ENCODE measurements at places on chromosomes 11 and 22.

- DNase-seq, result no peak
These were observed 148.7 kb downstream of the OR4C45 start for GRCh38 chr11:50181334-50181733.

DNA sequence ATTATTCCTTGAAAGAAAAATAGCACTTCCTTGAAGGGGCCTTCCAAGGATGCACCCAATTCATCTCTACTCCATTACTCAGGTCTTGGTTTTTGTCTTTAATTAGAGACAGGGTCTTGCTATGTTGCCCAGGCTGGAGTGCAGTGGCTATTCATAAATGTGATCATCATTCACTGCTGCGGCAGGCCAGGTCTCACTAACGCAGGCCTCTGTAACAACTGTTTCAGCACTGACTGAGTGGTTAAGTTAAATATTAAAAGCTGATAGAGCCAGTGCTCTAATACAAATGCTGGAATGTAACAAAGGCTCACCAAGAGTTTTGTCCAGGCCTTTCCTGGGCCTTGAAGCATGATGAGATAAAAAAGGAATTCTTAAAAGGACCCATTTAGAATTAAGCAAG is 61.4 kb upstream of the GNAZ start:
- no peak for DNase-seq

DNA sequence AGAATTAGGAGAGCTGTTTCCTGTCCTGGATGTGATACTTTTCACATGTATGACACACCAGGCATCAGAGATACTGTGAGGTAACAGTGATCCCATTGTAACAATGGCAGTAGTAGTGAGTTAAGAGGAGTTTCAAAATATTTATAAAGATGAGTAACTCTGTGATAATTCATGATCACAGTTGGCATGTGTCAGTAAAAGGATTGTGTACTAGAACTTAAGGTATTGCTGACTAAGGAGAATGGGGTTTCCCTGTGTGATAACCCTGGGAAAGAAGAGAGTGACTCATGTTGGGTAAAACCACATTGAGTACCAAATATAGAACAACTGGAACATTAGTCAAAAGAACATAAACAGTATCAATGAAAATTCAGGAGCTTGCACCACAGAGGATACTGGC is 22.9 kb upstream of the SLC5A1 start:
- DNase-seq, result no peak

DNA sequence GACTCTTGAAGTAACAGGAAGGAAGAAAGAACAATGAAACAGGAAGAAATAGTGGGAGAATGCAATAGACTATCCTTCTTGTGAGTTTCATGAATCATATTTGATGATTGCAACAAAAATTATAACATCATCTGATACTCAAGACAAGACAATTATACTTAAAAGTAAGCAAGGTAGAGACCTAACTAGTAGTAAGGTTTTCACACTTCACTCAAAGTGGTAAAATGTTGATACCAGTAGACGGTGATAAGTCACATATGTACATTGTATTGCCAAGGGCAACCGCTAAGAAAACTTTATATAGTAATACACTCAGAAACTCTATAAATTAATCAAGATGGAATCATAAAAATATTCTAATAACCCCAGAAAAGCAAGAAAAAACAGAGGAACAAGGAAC is 107.8 kb downstream of the CYP2R1 start:
- DNase-seq, result no peak

GRCh38 chr22:38704654-38705234 is 1.0 kb upstream of the GTPBP1 start:
- DNase-seq, result no peak

DNA sequence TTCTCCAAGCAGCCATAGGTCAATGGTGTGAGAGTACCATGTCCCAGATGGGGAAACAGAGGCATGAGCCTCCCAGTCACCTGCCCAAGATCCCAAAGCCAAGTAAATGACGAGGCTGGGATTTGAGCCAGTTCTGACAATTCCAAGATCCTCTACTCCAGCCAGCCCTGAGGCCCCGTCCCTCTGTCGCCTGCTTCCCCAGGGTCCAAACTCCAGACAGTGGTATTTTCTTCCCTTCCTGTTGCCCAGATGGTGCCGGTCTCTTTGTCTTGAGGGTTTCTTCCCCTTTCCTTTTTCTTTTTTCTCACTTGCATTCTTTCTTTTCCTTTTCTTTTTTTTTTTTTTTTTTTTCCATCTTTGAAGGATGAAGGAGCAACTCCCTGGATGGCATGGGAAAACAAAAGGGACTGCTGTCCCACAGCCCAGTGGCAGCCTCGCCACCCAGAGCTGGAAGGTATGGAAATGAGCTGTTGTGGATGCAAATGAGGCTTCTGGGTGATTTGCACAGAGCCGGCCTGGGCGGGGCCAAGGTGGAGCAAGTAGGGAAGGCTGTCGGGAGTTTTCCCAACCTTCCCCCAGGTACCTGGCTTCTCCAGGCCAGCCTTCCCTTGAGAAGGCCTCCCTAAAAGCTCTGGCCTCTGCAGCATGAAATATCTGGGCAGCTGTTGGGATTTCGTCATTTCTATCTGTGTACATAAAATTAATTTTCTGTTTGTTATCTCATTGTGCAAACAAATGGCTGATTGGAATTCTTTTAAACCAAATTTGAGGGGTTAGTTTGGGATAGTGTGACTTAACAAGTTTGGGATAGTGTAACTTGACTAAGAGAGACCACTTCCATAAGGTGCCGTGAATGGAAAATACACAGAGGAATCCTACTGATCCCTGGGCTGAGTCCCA is 146.8 kb downstream of the MN1 start:
- no peak for DNase-seq

DNA sequence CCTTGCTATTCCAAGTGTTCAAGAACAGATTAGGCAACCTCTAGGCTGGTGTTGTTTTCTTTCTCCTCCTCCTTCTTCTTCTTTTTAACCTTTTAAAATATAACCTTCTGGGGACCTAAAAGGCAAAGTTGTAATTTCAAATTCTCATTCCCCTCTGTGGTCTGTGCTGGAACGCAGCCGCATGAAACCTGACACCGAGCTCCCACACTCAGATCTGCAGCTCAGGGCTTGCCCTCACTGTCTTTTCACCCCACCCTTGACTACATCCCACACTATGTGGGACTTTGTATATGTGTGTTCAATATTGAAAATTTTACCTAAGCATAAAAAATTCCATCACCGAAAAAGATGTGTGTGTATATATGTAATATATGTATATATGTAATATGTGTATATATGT is 62.0 kb upstream of the ARHGAP42 start:
- no peak for DNase-seq

DNA sequence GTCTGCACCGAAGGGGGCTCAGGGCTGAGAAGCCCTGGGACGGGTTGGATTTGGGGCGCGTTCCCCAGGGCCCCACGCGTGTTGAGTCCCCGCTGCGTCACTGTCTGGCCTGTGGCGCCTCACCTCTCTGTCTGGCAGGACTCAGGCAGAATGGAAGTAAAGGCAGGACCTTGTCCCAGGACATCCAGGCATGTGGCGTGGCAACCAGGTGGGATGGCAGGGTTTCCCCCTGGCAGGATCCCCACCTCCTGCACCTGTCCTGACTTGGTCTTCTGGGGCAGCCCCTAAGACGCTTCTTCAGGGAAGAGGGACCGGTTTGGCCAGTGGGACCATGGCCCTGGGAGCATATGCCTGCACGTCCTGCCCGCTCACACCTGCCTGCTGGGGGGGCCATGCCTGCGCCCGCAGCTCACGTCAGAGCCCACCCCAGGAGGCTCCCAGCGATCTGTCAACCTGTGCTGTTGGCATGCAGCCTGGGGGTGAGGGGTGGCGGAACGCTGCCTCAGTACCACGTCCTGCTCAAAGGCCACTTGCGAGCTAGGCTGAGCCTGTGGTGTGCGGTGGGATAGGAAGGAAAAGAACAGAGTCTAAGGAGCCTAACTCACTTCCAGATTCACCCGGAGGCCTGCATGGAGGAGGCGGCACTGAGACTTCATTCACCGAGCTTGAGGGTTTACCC is 72.7 kb downstream of the KCNQ1 start:
- no peak for DNase-seq

DNA sequence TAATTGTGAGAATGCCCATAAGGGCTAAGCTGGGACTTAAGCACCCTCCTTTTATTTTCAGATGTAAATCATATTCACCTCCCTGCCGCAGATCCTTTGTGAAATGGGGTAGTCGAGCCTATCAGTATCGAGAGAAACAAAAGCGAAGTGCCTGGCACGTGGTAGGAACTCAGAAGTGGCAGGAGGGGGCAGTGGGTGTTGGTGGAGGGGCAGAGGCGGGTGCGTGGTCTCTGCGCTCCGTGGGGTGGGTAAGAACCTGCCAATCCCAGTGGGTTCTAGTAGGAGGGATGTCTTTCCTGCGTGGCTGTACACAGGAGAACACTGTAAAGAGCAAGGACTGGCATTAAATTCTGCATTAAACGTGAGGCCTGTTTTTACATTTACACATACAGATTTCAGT is 21.8 kb upstream of the PARVB start:
- DNase-seq, result no peak

- no peak for DNase-seq
These were observed 49.7 kb downstream of the CYTH4 start for GRCh38 chr22:37331856-37332536.

GRCh38 chr22:48546653-48547424 is 1280.8 kb downstream of the BRD1 start:
- no peak for DNase-seq

DNA sequence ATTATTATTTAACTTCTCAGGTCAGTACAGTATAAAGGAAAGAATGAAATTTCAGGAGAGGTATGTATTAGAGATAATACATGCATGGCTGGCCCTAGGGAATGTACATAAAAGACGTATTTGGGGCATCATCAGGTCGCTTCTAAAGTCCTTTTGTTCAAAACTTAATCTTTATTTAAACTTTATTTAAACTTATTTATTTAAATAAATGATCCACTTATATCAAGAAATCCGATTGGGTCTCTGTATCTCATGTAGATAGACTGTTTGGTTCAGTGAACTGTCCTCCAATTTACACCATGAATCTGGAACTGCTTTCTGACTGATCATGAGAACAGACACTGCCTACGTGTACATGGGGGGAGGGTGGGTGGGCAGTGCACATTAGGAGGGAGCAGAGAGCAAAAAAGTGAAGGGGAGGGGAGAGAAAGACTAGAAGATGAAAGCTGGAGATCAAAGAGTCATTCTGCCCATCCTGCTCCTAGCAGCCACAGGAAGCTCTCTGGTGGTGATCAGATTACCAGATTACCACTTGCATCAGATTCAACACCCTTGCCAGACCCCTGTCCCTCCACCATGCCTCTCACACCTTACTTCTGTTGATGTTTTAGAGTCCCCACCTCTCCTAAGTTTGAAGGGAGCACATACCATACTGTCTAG is 92.1 kb upstream of the MTMR2 start:
- DNase-seq, result peak; percentile 30

DNA sequence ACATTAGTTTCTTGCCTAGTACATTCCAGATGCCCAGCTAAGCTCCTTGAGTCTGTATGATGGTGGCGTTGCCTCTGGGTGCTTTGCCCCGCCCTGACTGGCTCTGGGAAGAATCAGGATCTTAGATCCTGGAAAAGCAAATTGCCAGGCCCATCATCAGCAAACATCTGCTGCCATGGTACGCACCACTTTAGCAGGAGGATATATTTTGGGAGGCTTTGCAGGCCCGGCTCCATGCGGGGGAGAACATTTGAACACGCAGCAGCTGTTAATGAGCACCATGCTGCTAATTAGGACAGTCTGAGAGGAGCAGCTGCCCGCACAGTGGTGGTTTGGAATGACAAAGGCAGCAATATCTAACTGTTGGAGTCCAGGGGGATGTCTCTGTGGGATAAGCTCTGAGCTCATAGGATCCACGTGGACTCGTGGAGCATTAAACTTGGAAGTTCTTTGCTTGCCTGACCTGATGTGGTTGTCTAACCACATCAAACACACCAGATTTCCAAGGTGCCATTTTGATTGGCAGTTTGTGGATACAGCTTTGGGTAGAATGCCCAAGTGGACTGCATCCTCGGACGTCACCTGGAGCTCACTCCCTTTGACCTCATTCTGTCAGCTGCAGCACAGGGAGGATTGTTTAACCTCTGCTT is 217.0 kb upstream of the ZBED5 start:
- DNase-seq, result no peak

DNA sequence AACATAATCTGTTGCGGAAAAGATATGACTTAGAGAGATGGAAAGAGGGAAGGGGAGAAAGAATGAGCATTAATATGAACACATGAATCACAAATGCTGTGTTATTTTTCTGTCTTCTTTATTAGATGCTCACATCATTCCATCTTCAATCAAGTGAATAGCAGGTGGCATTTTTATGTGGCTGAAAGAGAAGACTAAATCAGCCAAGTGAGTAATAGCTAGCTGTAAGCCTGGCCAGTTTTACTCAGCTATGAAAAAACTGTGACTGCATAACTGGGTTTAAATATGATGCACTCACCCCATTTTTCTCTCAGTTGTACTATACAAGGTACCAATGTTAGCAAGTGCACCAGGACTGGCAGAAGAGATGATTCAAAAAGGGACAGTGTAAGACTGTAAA is 571.1 kb downstream of the JRKL start:
- no peak for DNase-seq

DNA sequence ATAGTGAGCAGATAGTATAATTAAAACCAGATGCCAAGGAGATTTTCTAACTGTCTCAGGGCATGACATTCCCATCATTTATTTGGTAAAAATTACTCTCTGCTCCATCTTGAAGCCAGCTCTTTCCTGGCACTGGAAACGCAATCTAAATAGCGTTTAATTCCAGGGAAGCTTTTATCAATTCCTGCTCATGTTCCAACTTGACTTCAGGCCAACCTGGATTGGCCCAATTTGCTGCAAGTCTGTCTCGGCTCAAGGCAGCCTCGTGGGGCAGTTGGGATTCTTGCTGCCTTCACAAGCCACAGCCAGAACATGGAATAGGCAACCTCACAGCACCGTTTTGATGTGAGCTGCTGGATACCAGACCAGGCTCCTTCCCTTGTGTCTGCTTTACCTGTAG is 1255.9 kb downstream of the TBC1D22A start:
- no peak for DNase-seq

GRCh38 chr11:124762624-124763155 is 600 bp upstream of the ESAM start:
- DNase-seq, result no peak

- DNase-seq, result no peak
These were observed 9.3 kb upstream of the PDGFB start for GRCh38 chr22:39254122-39254521.

- no peak for DNase-seq
These were observed 137.4 kb downstream of the EHF start for GRCh38 chr11:34758262-34758661.

GRCh38 chr22:17191163-17191784 is 28.0 kb downstream of the ADA2 start:
- no peak for DNase-seq

- DNase-seq, result no peak
These were observed 80.9 kb downstream of the TIMP3 start for GRCh38 chr22:32882360-32882755.

DNA sequence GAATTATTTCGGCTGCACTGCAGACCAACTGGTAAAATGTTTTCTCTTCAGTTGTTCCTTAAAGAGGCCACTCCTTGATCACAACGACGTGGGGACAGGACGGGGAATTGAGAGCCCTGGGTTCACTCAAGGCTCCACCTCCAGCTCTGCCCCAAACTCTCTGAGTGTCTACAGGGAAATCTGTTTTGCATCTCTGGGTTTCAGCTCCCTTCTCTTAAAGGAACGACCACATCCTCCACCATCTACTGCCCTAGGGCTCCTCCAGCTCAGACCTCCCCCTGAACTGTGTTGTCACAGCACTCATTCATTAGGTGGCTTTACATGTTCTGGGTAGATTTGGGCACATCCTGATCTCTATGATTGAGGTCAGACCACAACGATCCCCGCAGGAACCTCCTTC is 5.1 kb upstream of the PPFIA1 start:
- no peak for DNase-seq

- no peak for DNase-seq
These were observed 743.4 kb downstream of the NELL1 start for GRCh38 chr11:21412652-21413383.

- DNase-seq, result no peak
These were observed 14.3 kb downstream of the POLR2F start for GRCh38 chr22:37967637-37968451.
